Activated CD8-positive, alpha-beta memory T cell treated with anti-CD3 and anti-CD28 coated beads for 4 hours (primary cell): ENCODE measurements at places on chromosomes 16 and 17.

DNA sequence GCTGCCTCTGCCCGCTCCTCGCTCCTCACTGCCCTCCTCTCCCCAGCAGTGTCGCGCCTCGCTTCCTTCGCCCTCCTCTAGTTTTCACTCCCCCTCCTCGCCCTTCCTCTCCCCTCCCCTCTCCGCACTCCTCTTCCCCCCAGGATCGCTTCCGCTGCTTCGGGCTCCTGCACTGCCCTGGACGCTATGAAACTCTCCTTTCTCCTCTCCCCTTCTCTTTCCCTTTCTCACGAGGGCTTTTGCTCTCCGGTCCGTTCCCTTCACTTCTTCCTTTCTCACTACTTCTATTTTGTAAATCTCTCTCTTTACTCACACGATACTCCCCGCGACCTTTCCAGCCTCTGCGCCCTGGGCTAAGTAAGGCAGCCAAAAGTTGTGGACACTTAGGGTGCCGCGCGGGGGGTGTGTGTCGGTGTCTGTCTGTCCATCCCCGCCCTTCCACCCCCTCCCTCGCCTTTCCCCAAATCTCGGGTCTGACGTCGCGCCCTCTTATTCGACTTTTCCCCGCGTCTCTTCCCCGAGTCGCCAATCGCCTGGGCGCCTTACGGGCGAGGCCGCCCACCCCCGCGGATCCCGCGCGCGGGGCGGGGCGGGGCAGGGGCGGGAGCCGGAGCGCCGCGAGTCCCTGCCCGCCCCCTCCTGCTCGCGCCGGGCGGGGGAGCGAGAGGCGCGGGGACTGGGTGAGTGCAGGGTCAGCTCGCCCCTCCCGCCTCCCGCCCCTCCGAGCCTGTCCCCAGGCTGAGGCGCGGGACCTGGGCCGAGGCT lies at the start of gene IRX3:
Gene IRX3 (minus strand): TSS at position 422 of the 765 bp plus-strand sequence. CDS start 737 bp downstream, outside the sequence.
- DNase-seq: no peak

DNA sequence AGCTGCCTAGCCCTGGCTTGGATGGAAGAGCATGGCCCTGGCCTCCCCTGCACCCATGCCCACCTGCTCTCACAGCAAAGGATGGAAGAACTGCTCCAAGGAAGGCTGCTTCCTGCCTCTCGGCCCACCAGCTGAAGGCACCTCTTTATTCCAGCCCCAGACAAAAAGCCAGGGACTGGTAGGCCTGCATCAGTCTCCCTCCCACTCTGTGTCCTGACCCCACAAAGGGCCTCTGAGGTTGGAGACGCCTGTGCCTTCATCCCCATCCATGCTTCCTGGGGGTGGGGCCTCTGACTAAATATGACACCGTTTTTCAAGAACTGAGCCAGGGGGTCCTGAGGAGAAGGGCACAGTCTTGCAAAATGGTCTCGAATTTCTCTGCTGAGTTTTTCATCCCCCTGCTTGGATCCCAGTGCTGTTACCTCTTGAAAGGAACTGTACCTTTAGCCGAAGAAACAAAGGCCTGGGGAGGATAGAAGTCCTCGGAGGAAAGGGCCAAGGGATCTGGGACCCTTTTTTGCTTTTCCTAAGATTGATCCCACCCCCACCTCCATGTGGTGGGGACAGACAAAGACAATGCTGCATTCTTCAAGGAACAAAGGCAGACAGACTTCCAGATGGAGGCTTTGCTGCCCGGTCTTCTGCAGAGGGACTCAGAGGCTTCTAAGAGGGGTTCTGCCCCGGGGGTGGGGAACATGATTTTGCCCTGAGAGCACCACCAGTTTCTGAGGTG lies 5.2 kb downstream of the C17orf50 start:
- no peak for DNase-seq

GRCh38 chr17:70582777-70583176 lies 413.4 kb downstream of the KCNJ2 start:
- no peak for DNase-seq

DNA sequence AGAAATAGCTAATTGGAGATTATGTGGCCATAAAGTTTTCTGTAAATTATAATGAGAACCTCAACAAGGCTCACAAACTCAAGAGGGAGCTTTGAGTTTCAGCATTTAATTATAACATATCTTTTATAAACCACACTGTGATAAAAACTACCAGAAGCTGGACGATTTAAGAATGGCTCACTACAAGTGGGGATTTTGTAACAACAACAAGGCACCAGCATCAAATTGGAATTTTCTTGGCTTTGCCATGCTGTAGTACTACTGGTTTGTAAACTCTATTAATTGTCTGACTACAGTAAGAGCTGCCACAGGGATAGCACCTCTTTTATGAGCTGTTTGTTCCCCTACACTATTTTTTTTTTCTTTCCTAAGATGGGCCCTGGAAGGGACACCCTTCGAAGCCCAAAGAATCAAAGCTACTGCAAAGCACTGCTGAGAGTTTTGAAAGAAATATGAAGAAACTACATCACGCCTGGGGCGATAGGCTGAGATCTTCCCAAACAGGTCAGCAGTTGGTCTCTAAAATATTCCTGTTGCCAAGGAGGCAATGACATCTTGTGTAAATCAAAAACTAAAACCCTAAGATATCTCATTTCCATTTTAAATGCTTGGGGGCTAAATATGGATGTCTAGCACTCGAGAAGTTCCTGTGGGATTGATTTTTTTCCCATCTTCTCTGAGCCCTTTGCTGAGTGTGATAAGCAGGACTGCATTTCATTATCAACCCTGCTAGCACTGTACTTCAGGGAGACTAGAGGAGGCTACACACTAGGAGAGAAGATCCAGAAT lies 40.9 kb downstream of the SKAP1 start:
- DNase-seq: no peak

GRCh38 chr17:81685108-81685507 lies 1.3 kb downstream of the HGS start:
- DNase-seq: no peak

GRCh38 chr16:88005181-88005581 lies 53.9 kb downstream of the BANP start:
- DNase-seq: no peak
